ENCODE measurements at places on chromosomes 6 and 20. TPM values are rescaled to one million over a fixed set of nuclear protein-coding genes. Genes with fewer than 3 reads are reported as not detected.
A peak's percentile ranks its signal among the peaks of the same experiment; 100 is the strongest.

DNA sequence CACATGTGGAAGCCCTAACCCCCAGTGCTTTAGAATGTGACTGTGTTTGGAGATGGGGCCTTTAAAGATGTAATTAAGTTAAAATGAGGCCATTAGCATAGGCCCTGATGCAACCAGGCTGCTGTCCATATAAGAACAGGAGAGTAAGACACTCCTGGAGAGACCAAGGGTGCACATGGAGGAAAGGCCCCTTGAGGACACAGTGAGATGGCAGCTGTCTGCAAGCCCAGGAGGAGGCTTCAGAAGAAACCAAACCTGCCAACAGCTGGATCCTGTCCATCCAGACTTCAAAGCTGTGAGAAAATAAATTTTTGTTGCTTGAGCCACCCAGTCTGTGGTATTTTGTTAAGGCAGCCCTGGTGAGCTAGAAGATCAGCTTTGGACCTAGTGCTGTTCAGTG, 16.8 kb upstream of the SNRPB2 start:
- H3K27ac ChIP-seq = no peak overlapping the region
- peaks cover 29% of the 10 kb centered on the region for H3K4me1 ChIP-seq
- DNase-seq = no peak
- peaks cover 6% of the 10 kb centered on the region for H3K36me3 ChIP-seq
- H3K4me3 ChIP-seq = no peak overlapping the region

MPIG6B gene
- 0.71 TPM for total RNA-seq

GRCh38 chr20:1371202-1371782, 21.6 kb downstream of the FKBP1A start:
- no peak for DNase-seq
- peak overlapping the region; percentile 58 for H3K27ac ChIP-seq
- H3K36me3 ChIP-seq = peaks cover 81% of the 10 kb centered on the region
- H3K27me3 ChIP-seq = no peaks in the 10 kb centered on the region
- H3K4me3 ChIP-seq = no peak overlapping the region
- peaks cover 61% of the 10 kb centered on the region for H3K4me1 ChIP-seq

DNA sequence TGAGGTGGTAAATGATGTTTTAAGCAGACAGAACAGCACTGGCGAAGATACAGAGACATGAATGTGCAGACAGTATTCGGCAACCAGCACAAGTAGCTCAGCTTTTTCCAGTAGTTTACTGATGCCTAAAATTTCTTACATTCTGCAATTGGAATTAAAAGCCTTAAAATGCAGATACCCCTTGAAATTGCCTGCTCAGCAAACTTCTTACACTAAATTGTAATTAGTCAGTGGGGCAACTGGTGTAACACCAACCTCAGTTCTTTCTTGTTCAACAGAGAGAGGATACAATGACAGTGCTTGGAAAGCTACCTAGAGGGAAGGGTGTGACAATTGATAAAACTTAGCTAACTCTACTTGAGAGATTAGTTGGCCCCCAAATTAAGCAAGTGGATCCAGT, 121.1 kb upstream of the ENPP5 start:
- H3K4me3 ChIP-seq = no peak overlapping the region
- no peaks in the 10 kb centered on the region for H3K4me1 ChIP-seq
- peaks cover 25% of the 10 kb centered on the region for H3K27me3 ChIP-seq
- H3K27ac ChIP-seq = no peak overlapping the region

DNA sequence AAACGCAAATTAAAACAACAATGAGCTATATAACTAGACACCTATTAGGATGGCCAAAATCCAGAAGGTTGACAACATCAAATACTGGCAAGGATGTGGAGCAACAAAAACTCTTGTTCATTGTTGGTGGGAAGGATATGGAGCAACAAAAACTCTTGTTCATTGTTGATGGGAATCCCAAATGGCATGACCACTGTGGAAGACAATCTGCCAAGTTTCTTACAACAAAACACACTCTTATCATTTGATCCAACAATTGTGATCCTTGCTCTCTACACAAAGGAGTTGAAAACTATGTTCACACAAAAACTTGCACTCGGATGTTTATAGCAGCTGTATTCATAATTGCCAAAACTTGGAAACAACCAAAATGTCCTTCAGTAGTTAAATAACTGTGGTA, 61.8 kb upstream of the LAMA2 start:
- no peaks in the 10 kb centered on the region for H3K36me3 ChIP-seq
- no peak overlapping the region for H3K27ac ChIP-seq
- no peak for DNase-seq
- no peaks in the 10 kb centered on the region for H3K4me1 ChIP-seq
- no peak overlapping the region for H3K4me3 ChIP-seq

- no peaks in the 10 kb centered on the region for H3K36me3 ChIP-seq
- H3K27ac ChIP-seq = no peak overlapping the region
- no peaks in the 10 kb centered on the region for H3K27me3 ChIP-seq
- DNase-seq = no peak
- no peak overlapping the region for H3K4me3 ChIP-seq
These were observed 140.2 kb upstream of the MMS22L start for GRCh38 chr6:97423190-97423589.

DNA sequence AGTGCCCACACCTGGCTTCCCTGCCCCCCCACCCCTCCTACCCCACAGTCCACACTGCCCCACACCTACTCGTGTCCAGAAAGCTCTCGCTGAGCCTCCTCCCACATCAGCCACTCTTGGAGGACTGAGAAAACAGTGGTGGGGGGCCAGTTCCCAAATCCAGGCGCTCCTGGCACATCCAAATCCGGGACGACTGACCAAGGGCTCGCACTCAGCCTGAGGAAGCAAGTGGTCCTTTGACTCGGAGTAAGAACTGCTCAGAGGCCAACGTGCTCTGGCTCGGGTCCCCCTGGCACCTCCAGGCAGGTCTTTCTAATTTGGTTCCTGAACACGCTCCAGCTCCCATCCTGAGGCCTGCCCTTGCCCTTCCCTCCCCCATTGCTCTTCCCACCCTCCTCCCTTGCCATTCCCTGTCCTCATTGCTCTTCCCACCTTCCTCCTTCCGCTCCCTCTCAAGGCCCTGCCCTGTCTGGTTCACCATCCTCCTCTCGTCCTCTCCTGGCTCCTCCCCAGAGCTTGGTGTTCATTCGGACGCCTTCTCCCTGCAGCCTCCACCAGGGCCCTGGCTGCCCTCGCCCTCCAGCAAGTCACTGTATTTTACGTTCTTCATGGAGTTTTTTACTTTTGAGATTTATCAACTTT, 83.6 kb downstream of the THBS2 start:
- no peak for DNase-seq
- H3K36me3 ChIP-seq = no peaks in the 10 kb centered on the region
- H3K27ac ChIP-seq = no peak overlapping the region
- H3K4me1 ChIP-seq = no peaks in the 10 kb centered on the region
- no peaks in the 10 kb centered on the region for H3K27me3 ChIP-seq

DNA sequence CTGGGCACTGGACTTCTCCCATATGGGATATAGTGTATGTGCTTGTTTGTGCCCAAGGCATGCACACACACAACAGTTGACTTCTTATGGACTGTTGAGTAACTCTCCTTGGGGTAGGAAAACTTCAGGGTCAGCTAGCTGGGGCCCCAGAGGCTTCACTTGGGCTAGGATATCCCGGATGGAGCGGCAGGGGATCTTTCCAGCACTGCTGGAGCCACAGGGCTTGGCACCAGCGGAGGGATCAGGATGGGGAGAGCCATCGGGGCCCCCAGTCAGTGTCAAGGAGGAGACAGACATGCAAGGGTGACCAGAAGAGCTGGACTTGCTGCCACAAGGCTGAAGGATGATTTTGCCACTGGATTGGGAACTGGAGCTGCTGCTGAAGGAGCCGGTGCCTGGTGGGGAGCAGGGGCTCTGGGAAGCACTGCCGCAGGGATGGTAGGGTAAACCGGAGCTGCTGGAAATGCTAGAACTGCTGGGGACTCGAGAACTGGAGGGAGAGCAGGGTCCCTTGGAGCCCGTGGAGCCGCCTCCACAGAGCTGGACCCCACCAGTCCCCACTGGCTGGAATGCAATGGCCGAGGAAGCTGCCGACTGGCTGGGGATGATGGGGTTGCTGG, 1.5 kb downstream of the PSORS1C1 start:
- H3K4me3 ChIP-seq = no peak overlapping the region
- H3K4me1 ChIP-seq = no peaks in the 10 kb centered on the region
- no peak for DNase-seq
- no peaks in the 10 kb centered on the region for H3K36me3 ChIP-seq
- peaks cover 8% of the 10 kb centered on the region for H3K27me3 ChIP-seq

KHDRBS2 gene
- total RNA-seq = not detected

NHLRC1 gene
- 0.21 TPM for total RNA-seq

DNA sequence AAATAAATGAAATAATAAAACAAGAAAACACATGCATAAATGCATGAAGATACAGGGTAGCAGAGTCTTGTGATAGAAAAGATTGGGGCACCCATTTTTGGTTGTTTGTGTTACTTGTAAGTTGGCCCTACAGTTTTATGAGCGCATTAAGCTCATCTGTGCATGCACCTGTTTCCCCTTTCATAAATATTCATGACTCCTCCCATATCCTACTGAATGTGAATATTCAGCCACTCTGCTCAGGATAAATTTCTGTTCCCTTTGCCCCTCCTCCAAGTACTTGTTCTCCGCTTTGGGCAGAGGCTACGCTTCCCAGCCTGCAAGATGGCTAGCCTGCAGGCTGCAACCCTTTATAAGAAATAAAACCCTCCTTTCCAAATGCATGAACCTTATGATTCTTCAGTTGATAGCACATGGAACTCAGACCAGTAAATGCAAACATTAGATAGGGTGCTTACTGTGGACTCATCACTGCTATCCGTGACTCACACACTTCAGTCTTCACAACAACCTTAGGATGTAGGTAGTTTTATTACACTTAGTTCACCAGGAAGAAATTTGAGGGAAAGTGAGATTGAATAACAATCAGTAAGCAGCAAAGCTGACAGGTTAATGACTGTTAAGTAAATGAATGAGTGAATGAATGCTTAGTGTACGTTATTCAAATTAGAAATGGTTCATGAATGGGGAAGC, 15.0 kb downstream of the ALDH8A1 start:
- DNase-seq = no peak
- H3K27me3 ChIP-seq = no peaks in the 10 kb centered on the region
- no peaks in the 10 kb centered on the region for H3K36me3 ChIP-seq
- peaks cover 7% of the 10 kb centered on the region for H3K4me1 ChIP-seq

DNA sequence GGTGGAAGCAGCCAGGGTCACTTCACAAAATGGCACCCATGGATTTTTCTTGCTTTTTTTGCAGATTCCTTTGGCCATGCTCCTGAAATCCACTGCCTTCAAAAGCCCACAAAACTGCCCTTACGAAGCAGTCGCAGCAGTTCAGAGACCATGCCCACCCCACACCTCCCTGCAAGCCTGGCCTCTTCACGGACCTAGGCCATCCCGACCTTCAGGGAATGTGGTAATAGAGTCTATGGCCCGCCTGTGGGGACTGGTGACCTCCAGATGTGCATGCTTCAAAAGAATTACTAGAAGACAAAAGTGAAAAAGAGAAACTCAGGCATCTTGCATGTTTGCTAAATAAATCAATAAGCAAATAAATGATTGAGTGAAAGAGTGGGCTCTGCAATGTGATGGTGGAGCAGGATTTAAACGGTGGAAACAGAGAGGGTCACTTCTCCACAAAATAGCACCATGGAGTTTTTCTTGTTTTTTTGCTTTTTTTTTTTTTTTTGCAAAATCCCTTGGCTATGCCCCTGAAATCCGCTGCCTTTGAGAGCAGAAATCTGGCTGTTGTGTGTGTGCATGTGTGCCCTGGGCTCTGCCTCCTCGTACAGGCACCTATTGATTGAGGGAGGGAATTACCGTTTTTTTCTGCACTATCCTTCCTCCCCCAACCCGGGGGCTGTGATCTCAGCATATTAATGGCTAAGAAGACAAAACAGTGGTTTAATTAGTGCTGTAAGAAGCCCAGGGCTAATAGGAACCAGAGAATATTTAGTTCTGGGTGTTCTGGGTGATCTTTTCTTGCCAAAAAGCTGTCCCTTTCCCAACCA, 107.4 kb downstream of the PXDC1 start:
- H3K36me3 ChIP-seq = no peaks in the 10 kb centered on the region
- no peak overlapping the region for H3K4me3 ChIP-seq
- DNase-seq = no peak
- no peaks in the 10 kb centered on the region for H3K4me1 ChIP-seq
- no peak overlapping the region for H3K27ac ChIP-seq
- H3K27me3 ChIP-seq = no peaks in the 10 kb centered on the region

TNFRSF6B gene
- total RNA-seq = not detected

GRCh38 chr6:44341095-44341890, 1.2 kb upstream of the SPATS1 start:
- H3K4me3 ChIP-seq = no peak overlapping the region
- H3K27me3 ChIP-seq = peaks cover 48% of the 10 kb centered on the region
- no peaks in the 10 kb centered on the region for H3K36me3 ChIP-seq
- no peak for DNase-seq

GNAS-AS1 gene
- 2.0 TPM for total RNA-seq

DNA sequence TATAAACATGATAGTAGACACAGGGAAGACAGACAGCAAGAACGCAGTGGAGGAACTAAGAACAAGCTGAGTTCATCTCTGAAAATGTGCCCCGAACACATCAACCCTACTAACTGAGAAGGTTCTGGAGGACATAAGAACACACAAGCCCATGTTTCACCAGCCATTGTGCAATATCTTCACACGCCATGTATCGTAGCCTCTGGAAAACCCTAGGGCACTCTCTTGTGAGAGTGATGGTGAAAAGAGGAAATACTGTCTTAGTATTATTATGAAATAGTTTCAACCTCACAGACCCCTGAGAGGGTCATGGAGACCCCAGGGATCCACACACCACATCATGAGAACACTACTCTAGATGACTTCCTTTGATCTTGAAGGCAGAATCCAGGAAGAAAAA, 26.1 kb upstream of the FOXF2 start:
- H3K27ac ChIP-seq = no peak overlapping the region
- no peak for DNase-seq
- peaks cover 28% of the 10 kb centered on the region for H3K27me3 ChIP-seq
- H3K4me3 ChIP-seq = no peak overlapping the region

GRCh38 chr6:157864185-157864761, 41.2 kb downstream of the SNX9 start:
- no peak overlapping the region for H3K27ac ChIP-seq
- peak; percentile 15 for DNase-seq

ADGRG6 gene
- 1.6 TPM for total RNA-seq

- H3K27ac ChIP-seq = peak overlapping the region; percentile 81
- H3K4me3 ChIP-seq = peak overlapping the region; percentile 86
- no peak for DNase-seq
These were observed 2.9 kb downstream of the FKBP1A start for GRCh38 chr20:1389703-1390580.

GRCh38 chr20:47711046-47711752, 74.1 kb downstream of the SULF2 start:
- H3K4me3 ChIP-seq = no peak overlapping the region
- H3K4me1 ChIP-seq = no peaks in the 10 kb centered on the region
- H3K36me3 ChIP-seq = no peaks in the 10 kb centered on the region

GRCh38 chr6:34194772-34195171, 41.9 kb upstream of the HMGA1 start:
- H3K36me3 ChIP-seq = no peaks in the 10 kb centered on the region
- peaks cover 11% of the 10 kb centered on the region for H3K27me3 ChIP-seq
- H3K4me1 ChIP-seq = peaks cover 7% of the 10 kb centered on the region
- DNase-seq = no peak
- H3K27ac ChIP-seq = no peak overlapping the region

DNA sequence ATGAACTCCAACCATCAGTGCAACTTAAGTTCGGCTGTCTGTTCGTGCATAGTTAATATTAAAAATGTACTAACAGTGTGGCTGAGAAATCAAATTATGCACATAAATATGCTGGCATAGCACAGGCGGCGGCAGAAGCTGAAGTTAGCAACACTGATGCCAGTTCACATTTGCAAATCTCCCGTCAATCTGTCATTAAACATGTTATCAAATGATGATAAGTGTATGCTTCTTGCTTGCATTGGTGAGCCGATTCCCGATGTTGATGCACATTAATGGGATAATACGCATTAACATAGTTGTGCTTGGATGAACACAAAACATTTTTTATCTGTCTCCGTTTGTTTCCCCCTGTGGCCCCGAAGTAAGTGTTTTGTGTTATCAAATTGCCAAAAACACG, 309.4 kb downstream of the ZNF217 start:
- no peaks in the 10 kb centered on the region for H3K4me1 ChIP-seq
- no peaks in the 10 kb centered on the region for H3K36me3 ChIP-seq
- H3K4me3 ChIP-seq = no peak overlapping the region
- no peak overlapping the region for H3K27ac ChIP-seq
